HAP-1 (cell line): ENCODE measurements at places on chromosomes 12 and 14.
A peak's percentile ranks its signal among the peaks of the same experiment; 100 is the strongest.

- DNase-seq: no peak
These were observed 70.2 kb downstream of the STXBP6 start for GRCh38 chr14:24979725-24980239.

- no peak for DNase-seq
These were observed 77.8 kb upstream of the MAX start for GRCh38 chr14:65179918-65180724.

DNA sequence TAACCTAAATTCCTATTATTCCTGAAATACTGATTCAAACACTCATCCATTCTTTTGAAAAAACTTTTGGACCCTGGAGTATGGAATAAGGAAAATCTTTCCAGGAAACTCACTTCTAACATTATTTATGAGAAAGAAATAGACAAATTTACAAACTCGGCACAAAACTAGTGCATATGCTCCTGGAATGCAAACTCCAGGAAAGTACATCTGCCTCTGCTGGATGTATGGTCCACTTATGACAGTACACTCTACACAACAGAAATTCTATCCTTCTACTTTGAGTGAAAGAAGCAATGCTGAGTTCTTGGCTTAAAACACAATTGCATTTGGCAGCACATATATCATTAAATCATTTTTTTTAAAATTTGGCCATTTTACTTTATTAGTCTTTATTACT lies 700.5 kb upstream of the STXBP6 start:
- no peak for DNase-seq

GRCh38 chr12:47828976-47829482 lies 9.3 kb upstream of the HDAC7 start:
- DNase-seq: peak; percentile 74

DNA sequence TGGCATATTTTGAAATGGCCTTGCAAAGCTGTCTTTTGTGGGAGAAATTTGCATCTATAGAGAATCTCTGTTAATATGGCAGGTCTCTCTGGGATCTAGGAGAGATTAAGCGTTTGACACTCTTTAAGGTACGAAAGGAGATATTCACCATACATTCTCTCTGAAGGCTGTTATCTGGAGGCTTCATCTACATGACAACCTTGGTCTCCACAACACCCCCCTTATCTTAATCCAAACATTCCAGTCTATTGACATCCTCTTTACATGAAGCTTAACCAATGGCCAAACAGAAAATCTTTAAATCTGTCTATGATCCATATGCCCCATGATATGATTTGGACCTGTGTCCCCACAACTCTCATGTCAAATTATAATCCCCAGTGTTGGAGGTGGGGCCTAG lies 137.4 kb downstream of the DERA start:
- DNase-seq: no peak

GRCh38 chr12:10736463-10736862 lies 13.3 kb upstream of the YBX3 start:
- no peak for DNase-seq

DNA sequence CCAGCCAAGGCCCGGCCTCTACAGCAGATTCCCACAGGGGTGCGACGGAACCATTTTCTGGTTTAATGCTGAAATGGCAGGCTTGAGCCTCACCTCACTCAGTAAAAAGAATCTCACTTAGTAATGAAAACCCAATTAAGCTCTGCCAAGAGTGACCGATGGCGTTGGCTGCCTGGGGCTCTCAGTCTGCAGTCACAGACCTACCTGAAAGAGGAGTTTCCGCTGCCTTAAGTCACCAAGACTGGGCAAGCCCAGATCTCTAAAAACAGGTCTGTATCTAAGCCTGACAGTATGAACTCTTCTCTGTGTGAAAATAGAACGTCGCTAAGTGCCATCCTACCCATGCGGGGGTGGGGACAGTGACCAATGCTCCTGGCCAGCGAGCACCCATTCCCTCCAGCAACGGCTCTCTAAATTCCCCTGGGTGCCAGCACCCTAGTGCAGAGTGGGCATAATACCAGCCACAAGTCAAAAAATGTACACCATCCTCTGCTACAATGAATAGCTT lies 107.3 kb downstream of the FOXN3 start:
- no peak for DNase-seq

DNA sequence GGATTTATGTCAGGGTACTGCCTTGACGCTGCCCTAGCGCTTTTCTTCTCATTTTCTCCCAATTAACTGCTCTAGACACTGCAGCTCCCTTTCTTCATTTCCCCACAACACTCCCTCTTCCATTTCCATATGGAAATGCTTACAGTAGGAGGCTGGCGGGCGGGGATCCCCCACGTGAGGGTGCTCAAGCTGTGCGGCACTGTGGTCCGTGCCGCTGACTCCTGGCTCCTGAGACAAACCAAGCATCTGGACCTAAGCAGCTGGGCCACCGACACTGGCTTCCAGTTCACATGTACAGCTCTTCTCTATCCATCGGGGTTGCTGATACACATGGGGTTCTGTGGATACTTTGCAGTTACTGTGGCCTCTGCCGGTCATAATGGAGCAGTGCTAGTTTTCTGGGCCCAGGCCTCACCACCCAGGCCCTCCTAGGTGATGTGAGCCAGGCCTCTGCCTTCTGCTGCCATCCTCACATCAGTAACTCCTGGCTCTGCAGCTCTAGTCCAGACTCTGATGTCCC lies 20.2 kb downstream of the TCHP start:
- DNase-seq: no peak

GRCh38 chr14:64879635-64880220 lies at the start of gene SPTB:
Gene SPTB (minus strand): TSS chr14:64879907. CDS start chr14:64823094, 56,813 bp downstream.
- DNase-seq: peak; percentile 50
